Inflammatory macrophage treated with lipopolysaccharide for 4 hours (primary cell): ENCODE measurements at places on chromosomes 7 and 10.

DNA sequence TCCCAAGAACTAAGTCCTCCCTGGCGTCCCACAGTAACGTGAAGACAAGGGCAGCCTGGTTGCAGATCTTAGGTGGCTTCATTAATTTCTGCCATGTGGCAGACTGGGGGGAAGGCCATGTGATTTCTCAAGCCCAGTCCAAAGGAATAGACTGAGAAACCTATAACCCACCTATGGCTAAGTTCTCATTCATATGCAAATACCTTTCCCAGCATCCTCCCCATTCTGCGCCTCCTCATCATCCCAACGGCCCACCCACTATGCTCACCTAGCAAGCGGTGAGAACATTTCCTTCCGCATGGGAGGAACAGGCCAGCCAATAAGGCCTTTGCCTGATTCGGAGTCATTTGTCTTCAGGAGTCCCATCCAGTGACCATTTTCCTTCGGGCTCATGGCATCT, 8.2 kb upstream of the CLEC2L start:
- no peak for DNase-seq

DNA sequence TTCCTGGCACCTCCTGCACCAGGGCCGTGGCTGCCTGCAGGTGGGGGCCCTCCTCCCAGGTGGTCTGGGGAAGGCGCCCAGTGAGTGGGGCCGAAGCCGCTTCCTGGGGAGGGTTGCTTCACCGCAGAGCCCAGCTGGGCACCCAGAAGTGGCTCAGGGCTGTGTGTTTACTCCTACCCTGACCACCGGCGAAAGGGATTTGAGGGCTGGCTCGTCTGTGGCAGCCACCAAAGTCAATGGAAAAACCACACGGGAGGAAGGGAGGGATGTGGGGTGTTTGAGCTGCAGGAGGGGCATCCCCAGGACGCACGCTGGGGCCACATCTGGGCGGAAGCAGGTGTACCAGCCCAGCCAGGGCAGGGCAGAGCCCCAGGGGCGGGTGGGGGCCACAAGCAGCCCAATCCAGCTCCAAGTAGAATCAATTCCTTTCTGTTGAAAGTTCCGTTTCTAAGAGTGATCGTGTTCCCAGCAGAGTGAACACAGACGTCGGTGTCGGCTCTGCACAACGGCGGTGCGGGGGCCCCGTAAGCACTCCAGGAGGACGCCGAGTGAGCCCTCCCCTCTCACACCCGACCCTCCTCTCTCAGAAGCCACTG, 69.9 kb downstream of the FOXL3 start:
- no peak for DNase-seq

- DNase-seq = no peak
These were observed 80.3 kb upstream of the FAM171A1 start for GRCh38 chr10:15451137-15452094.

- no peak for DNase-seq
These were observed 80.3 kb upstream of the RET start for GRCh38 chr10:42996588-42996987.

- DNase-seq = no peak
These were observed 595 bp upstream of the SUMF2 start for GRCh38 chr7:56063500-56063881.

- DNase-seq = no peak
These were observed 379.1 kb downstream of the TCERG1L start for GRCh38 chr10:130932326-130933007.

GRCh38 chr10:5927306-5927705, 37.3 kb downstream of the FBH1 start:
- DNase-seq = no peak

DNA sequence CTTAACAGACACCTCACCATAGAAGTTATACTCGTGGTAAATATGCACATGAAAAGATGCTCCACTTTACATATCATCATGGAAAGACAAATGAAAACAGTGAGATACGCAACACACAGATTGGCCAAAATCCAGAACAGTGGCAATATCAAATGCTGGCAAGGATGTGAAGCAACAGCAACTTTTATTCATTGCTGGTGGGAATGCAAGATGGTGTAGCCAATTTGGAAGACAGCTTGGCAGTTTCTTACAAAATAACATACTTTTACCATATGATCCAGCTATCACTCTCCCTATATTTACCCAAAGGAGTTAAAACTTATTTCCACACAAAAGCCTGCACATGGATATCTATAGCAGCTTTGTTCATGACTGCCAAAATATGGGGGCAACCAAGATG, 46.4 kb downstream of the SGCE start:
- DNase-seq = no peak

DNA sequence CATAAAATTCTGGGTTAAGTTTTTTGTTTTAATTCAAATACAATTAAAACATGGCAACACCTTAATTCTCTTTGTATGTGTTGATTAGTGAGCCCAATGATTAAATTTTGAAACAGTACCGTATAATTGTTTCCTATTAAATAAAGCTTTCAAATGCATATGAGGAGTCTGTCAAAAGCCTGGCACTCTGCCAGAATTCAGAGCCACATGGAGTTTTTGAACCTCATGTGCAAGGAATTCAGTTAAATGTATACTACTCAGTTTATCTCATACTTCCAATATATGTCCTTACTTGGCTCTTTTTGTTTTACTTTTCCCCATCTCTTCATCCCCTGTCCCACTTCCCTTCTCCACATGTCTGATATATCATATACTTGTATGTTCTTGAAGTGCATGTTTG, 165.6 kb upstream of the FAM3C start:
- DNase-seq = no peak

DNA sequence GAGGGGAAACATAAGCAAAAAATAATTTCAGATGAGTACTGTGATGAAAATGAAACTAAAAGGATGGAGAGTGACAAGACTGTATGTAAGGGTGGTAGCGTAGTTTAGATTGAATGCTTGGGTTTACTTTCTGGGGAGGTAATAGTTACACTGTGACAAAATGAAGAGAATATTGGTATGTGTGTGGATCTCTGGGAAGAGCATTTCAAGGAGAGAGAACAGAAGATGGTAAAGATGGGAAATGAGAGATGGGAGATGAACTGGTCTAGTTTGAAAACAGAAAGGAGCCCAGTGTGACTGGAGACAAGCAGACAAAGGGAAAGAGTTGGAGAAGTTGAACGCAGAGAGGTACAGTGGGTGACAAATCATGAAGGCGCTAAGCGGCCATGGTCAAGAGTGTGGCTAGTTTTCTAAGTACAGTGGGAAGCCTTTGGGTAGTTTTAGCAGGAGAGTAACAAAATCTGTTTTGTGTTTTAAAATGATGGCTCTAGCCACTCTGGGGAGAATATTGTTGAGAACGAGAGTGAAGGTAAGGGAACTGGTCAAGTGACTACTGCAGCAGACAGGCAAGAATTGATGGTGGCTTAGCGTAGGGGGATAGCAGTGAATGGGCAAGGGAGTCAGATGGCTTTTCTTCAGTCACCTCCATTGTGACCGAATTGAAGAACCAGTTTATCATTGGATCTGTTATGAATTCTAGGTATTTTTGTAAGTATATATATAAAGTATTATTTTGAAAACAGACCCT, 22.6 kb downstream of the PALS2 start:
- DNase-seq = no peak

DNA sequence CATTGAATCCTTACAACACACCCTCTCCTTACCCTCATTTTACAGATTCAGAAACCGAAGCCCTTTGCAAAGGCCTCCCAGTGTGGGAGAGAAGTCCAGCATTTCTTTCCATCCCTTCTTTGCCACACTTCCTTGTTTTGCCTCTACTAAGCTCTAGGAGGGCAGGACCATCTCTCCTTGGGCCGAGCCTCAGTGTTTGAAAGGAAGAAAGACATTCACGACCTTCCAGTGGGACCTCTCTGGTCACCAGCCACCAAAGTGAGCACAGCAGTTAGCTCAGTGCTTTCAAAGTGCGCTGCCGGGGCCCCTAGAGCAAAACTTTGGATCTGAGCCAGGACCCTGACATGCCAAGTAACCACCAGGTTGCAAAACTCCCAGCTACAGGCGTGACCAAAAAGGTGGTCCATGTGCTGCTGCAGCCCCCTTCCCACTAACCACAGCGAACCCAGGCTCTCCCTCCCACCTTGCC, 12.4 kb downstream of the CTBP2 start:
- DNase-seq = peak; percentile 69

DNA sequence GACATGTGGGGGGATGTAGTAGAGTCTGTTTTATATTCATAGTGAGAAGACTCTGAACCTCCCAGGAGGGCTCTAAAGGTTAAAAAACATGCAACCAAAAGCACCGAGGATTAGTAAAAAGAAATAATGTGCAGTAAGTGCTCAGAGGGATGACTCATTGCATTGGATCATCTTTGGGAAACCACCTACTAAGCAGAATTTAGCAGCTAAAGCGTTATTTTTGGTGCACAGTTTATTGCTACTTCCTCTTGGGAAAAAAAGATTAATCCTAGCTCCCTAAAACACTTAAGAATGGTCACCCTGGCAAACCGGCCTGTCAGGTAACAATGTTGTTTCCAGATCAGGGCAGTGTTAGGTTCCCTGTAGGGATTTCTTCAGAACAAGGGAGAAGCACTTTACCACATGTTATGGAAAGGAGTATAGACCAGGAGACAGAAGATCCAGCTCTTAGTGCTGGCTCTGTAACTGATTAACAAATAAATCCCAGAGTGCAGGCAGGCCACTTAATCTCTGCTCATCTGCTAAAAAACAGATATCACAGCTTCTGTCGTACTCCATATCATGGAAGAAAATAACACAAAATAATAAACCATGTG, 44.8 kb upstream of the FAM133B start:
- DNase-seq = peak; percentile 91

DNA sequence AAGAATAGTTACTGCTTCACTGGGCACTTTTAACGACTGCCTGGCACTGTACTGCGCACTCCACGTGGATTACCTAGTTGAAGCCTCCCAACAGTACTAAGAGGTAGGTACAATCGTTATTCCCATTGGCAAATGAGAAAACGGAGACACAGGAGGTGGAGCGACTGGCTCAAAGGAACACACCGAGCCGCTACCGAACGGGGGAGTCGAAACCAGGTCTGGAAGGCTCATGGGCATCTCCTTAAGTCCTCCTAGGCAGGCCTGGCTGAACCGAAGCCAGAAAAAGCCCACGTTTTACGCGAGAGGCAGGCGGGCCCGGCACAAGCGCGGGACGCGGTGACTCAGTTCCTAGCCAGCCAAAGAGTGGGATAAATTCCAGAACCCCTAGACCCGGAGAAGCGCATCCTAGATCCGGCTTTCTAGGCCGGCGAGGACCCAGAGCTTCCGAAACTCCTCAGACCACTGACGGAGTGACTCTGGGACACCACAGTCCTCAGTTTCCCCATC, 472 bp downstream of the PDAP1 start:
- peak; percentile 48 for DNase-seq

DNA sequence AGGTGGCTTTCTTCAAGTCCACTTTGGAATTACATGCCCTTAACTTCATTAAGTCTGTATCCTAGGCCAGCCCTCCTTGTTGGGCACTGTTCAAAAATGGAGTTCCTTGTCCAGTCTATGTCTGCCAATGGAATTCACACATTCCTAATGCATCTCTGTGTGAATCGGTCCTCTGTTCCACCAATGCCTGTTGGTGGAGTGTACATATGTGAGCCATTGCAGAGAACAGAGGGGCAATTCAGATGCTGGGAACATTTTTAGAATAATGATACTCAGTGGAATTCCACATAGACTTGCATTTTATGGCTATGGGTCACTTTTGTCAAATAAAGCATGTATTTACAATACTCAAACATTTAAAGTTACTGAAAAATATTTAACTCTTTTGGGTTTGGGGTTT, 108.3 kb downstream of the COL28A1 start:
- no peak for DNase-seq

GRCh38 chr10:85900487-85900886, 466.1 kb downstream of the GRID1 start:
- no peak for DNase-seq

DNA sequence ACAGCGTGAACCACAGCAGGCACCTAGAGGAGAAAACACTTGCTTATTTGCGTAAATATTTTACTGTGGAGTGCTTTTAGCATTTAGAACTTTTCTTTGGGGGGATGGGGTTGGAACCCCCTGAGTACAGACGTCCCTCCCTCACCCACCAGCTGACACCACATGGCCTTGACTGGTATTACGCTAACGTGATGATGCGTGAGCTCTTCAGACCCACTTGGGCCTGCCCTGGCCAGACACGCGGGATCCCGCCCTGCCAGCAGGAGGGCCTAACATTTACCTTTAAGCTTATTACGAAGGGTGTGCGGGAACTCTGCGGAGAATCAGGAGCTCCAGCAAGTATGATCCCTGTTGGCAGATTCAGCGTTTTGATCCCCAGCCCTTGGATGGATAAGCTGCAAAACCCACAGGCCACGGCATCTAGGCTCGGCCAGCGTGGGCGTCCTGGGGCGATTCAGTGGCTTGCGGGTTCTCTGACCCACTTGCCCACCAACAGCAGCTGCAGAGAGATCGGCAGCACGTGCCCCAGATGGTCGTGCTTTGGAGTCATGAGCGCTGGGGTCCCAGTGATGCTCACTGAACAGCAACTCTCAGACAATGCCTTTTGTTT, 545.5 kb upstream of the FOXK1 start:
- no peak for DNase-seq

DNA sequence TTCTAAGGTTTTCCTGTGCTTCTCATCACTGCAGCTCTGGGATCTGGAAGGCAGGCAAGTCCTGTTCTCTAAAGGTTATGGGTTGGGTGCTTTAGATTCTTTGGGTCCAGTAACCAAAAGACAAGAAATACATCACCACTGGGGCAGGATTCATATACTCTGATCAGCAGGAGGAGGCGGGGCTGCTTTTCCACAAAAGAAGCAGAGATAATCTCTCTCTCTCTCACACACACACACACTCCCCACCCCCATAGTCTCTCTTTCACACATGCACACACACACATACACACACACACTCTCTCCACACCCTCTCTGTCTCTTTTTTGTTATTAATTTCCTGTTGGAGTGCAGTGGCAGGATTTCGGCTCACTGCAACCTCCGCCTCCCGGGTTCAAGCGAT, 13.0 kb upstream of the ACBD5 start:
- DNase-seq = no peak

GRCh38 chr7:150800581-150801241, at the start of gene TMEM176A:
TSS of gene TMEM176A (plus strand) at chr7:150800769. CDS start at chr7:150801551, 782 bp downstream.
- DNase-seq = no peak

GRCh38 chr10:77671594-77672252, 34.1 kb upstream of the KCNMA1 start:
- DNase-seq = no peak

GRCh38 chr10:108624052-108624451, 1299.3 kb downstream of the XPNPEP1 start:
- no peak for DNase-seq

DNA sequence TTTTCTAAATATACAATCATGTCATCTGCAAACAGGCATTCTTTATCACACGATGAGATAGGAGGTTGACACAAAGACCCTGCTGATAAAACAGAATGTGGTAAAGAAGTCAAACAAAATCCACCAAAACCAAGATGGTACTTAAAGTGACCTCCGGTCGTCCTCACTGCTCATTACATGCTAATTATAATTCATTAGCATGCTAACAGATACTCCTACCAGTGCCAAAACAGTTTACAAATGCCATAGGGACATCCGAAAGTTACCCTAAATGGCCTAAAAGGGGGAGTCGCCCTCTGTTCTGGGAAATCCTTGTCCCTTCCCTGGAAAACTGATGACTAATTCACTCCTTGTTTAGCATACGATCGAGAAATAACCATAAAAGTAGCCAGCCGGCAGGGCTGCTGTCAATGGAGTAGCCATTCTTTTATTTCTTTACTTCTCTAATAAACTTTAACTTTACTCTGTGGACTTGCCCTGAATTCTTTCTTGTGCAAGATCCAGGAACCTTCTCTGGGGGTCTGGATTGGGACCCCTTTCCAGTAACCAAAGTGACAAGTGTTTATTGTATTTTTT, 126.6 kb downstream of the CCDC71L start:
- no peak for DNase-seq
